ENCODE measurements at places on chromosomes 3 and 15.

- no peak for DNase-seq
These were observed 5.1 kb upstream of the ZSCAN2 start for GRCh38 chr15:84595660-84596059.

- DNase-seq: no peak
These were observed 16.0 kb downstream of the MED12L start for GRCh38 chr3:151101270-151101969.

- DNase-seq: no peak
These were observed 220.5 kb downstream of the FAM43A start for GRCh38 chr3:194906229-194906629.

GRCh38 chr3:132817646-132818177, 95.5 kb upstream of the NPHP3 start:
- no peak for DNase-seq

GRCh38 chr15:71226536-71227455, 111.5 kb downstream of the THSD4 start:
- no peak for DNase-seq

DNA sequence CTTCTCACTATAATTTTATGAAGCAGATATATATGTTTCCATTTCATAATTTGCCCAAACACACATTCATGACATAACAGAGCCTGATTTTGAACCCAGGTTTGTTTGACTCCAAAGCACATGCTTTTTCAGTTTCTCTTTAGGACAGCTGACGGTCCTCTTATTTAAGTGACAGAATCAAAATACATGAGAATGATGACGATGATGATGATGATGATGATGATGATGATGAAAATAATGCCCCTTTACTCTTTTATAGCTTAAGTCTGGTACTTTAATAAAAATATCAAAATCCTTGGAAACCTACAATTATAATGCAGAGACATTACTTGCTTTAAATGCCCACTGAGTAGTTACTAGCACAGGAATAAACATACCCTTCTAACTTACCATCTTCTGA, 15.3 kb downstream of the COPB2 start:
- no peak for DNase-seq

DNA sequence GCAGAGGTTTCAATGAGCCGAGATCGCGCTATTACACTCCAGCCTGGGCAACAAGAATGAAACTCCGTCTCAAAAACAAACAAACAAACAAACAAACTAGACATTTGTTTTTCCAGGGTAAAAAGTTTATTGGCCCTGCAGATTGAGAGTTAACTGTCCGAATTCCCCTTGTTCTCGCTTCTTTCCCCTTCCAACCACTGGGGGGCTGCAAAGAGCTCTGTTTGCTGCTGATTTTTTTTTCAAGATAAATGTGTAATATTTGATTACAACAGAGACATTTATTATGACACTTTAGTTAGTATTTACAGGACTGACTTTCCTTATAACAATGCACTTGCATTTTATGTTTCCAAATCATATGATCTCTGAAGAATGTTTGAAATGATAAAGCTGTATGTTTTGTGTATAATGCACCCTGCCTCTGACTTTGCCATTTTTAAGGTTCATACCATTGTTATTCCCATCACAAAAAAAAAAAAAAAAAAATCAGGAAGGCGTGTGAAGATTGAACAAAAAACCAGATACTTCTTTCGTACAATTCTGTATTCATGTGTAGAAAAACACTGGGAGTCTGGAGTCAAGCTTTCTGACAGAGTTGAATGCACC, 2.8 kb downstream of the CLSTN2 start:
- peak; percentile 55 for DNase-seq

DNA sequence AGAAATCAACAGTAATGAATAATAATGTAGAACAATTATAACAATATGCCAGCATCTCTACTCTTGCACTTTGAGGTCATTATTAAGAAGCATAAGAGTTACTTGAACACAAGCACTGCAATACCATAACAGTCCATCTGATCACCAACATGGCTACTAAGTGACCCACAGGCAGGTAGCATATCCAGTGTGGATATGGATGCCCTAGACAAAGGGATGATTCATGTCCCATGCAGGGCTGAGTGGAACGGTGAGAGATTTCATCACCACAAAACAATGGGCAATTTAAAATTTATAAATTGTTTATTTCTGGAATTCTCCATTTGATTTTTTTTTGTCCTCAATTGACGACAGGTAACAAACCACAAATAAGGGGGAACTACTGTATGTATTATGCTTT, 107.7 kb upstream of the TSC22D2 start:
- DNase-seq: peak; percentile 33

DNA sequence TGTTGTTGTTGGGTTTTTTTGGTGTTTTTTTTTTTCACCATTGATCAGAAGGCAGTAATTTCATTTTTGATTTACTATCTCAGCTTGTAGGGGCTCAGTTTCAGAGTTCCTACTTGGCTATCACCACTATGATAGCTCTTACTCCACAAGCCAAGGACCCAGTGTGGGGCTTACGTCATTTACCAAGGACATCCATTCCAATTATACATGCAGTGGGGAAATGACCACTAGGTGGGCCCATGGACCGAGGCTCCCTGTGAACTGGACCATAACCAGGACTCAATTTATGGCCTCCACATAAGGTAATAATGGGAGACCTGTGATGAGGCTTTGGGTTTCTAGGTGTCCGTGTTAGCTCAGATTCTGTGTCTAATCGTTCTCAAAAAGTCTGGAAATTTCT, 67.5 kb upstream of the CACNA1D start:
- DNase-seq: no peak

- no peak for DNase-seq
These were observed 29.8 kb upstream of the EPHB3 start for GRCh38 chr3:184531626-184532280.

- DNase-seq: no peak
These were observed 70.9 kb downstream of the ARMC8 start for GRCh38 chr3:138257986-138258385.

DNA sequence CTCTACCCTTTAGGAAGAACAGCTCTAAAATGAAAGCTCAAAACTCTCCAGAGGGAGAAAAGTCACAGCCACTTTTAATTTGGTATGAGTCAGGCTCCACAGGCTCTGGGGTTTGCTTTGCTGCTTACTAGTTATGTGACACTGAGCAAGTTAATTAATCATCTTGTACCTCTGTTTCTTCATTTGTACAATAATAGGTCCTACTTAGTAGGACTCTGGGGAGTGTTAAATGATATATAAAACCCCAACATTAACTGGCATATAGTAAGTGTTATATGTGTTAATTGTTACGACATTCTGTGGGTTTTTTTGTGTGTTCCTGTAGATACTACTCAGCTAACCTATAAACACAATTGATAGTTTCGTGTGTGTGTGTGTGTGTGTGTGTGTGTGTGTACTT, 6.6 kb downstream of the ACKR2 start:
- no peak for DNase-seq

DNA sequence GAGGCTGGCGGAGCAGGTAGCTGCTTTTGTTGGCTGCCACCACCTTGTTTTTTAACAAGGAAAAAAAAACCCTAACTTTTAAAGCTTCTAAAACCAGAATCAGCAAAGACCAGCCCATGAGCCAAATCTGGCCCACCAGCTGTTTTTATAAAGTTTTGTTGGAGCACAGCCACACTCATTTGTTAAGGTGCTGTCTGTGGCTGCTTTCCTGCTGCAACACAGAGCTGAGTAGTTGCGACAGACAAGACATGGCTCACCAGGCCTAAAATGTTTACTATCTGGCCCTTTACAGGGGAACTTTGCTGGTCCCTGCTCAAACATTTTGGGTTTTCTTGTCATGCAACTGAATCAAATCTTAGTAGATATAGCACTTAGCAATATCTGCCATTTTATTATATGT, 18.9 kb downstream of the EFCAB12 start:
- DNase-seq: no peak

- DNase-seq: no peak
These were observed 377.8 kb downstream of the GRM7 start for GRCh38 chr3:7238565-7239295.

DNA sequence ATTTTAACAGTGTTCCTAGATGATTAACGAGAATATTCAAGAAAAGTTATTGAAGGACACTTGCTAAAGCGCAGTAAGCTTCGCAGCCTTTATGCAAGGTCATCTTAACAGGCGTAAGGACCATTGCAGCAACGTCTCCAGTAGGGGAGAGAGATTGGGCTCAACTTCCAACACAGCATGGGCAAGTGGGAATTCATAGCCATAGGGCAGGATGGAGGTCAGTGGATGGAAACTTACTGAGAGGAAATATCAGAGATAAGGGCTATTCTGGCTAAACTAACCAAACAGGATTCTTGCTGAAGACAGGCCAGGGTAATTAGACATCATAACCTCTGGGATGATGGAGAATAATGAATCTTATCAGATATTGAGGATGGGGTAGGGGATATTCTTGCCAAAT, 82.8 kb downstream of the DHX36 start:
- no peak for DNase-seq

- no peak for DNase-seq
These were observed 230.3 kb upstream of the TLE3 start for GRCh38 chr15:70327856-70328678.

GRCh38 chr3:149532489-149533180, 58.1 kb downstream of the TM4SF4 start:
- DNase-seq: no peak

DNA sequence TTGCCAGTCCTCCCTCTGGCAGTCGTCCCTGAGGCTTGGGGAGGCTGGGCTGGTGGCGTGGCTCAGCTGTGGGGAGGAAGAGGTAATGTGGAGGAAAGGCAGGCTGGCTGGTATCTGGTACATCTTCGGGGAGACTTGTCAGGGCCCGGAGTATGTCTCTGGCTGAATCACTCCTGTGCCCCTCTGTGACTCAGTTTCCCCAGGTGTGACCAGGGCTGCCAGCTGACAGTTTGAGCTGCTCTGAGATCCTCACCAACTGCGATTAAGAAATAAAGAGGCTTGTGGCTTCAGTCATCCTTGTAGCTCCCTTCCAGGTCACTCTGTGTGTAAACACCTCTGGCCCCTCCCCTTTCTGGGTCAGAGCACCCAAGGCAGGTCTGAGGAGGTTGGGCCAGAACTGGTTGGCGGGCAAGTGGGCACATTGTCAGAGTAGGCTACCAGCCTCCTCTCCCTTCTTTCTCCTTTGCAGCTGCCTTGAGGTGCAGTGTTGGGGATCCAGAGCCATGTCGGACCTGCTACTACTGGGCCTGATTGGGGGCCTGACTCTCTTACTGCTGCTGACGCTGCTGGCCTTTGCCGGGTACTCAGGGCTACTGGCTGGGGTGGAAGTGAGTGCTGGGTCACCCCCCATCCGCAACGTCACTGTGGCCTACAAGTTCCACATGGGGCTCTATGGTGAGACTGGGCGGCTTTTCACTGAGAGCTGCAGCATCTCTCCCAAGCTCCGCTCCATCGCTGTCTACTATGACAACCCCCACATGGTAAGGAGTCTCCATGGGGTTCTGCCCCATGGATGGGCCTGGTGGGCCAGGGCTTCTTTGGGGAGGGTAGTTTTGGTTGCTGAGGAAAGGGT, 3.0 kb downstream of the TEX264 start:
- DNase-seq: no peak

DNA sequence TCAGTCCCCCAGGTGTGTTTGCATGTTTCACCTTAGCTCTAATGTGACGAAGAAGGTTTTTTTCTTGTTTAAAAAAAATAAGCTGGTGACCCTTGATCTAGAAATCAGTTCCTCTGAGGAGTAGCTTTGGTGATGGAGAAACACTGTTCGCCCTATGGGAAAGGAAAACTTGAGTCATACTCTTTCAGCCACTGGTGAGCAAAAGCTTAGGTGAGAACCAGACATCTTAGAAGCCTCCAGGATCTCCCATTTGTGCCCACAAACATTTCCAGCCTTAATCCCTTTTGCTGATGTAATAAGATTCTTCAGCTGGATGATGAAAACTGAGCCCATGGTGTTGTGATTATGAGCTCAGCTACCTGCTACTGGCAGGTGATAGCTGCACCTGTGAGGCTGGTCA, 37.8 kb downstream of the SLC27A2 start:
- no peak for DNase-seq
